NCI-H460 (cell line): ENCODE measurements at places on chromosomes 1 and 21. TPM values are rescaled to one million over a fixed set of nuclear protein-coding genes. Genes with fewer than 3 reads are reported as not detected.

DNA sequence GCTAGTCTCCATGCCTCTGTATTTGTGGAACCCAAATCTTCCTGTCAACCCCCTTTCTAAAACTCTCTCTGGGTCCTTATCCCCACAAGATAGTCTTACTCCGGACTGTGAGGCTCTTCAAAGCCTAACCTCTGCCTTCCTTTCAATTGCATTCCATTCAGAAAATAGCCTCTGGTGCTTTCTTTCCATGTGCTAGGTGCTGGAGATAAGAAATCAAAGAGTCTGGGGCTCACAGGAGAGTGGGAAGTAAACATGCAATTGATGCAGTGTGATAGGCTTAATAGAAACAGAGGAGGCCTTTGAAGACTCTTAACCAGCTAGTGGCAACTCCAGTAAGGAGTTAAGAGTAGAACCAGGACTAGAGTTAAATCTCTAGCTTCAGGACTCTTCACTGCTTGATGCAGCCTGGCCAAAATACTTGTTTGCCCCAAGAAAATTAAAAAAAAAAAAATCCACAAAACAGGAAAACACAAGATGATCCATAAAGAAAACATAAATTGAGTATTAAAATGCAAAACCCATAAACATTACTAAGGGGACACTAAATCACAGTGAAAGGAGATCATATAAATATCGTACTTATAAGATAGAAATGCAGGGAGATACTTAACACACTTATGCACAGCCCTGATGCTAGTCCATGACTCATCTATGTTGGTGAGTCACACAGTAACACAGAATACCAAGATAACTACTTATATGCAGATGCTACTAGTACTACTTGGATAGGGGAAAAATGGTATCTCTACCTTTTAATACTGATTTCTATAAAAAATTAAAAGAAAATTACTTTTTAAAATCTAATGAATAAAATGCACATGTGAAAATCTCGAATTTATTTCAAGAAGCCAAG, 341.5 kb downstream of the KCNH1 start:
- DNase-seq = no peak

- DNase-seq = no peak
These were observed 9.5 kb downstream of the CD5L start for GRCh38 chr1:157831968-157832626.

DNA sequence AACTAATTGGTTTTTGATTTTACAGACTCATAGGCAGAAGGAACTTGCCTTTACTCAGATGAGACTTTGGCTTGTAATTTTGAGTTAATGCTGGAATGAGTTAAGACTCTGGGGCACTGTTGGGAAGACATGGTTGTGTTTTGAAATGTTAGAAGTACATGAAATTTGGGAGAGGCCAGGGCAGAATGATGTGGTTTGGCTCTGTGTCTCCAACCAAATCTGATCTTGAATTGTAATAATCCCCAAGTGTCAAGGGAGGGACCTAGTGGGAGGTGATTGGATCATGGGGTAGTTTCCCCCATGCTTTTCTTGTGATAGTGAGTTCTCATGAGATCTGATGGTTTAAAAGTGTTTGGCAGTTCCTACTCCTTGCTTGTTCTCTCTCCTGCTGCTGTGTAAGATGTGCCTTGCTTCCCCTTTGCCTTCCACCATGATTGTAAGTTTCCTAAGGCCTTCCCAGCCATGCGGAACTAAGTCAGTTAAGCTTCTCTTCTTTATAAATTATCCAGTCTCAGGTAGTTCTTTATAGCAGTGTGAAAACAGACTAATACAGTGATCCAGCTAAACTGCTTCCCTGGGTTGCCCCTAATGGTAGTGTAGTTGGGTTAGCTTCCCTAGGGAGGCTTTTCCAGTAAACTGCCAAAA, 10.2 kb downstream of the CPT2 start:
- DNase-seq = no peak

The CD34 gene
- total RNA-seq = not detected in 2 replicates

DNA sequence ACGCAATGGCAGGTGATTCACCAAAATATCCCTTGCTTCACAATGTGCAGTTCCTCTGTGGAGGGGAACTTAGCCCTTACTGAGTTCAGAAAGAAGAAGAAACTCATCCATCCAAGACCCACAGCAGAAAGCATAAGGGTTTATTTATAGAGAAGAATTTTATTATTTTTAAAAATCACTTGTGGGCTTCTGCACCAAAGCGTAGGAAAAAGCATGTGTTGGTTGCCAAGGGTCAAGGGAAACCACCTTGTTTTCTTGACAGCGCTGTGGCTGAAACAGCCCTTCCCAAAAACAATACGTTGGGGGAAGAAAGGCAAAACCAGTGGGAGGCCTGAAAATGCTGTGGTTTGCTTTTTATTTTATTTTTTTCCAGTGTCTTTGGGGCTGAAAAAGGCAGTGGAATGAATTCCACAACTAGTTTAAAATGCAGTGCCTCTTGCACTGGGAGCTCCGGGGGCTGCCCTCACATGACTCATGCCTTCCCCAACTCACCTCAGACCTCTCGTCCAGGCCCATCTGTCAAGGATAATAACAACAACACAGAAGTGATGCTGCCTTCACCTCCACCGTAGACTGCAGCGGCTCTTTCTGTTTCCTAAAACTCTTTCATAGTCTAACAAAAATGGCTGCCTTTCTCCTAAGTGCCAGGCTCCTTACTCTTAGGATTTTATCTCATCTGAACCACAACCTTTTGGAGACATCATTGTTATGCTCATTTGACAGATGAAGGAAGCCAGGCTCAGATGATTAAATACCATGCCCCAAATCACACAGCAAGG, 224.2 kb upstream of the JUN start:
- no peak for DNase-seq

The HIVEP3 gene
- total RNA-seq = 0.17 and 0.20 TPM in 2 replicates

DNA sequence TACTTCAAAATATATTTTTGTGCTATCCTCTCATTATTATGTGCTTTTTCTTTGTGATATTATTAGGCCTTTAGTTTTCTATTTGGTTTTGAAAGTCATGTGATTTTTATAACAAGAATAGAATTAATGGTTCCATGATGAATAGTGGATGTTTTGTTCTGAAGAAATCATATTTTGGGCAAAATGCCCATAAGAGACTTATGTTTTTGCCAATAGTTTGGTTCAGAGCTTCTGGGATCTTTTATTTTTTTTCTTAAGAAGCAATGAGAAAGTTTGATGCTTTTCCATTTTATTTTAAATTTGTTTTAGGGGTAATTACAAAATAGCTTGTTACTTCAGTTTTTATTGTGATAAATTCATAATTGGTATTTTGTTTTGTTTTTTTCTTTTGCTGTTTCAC, 49.8 kb downstream of the LYPLAL1 start:
- DNase-seq = no peak

DNA sequence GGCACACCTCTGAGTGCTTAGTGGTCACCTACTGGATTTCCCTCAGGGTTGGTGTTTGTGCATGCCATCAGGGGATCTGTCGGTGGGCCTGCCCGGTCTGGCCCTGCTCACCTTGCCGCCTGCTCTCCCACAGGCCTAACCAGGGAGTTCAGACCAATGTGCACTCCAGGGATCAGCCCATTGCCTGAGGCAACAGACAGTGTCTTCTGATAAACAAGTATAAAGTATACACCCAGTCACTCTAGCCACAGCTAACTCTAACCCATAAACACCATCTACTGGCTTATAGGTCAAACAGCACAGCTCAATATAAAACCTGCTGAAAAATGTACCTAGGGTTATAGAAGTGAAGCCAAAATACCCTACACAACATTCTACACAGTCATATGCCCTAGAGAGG, 1300.0 kb downstream of the PLA2G4A start:
- DNase-seq = peak; percentile 5

GRCh38 chr1:76138217-76138616, 63.7 kb downstream of the ST6GALNAC3 start:
- DNase-seq = no peak

GRCh38 chr1:160007577-160008200, 24.1 kb downstream of the PIGM start:
- DNase-seq = peak; percentile 55

GRCh38 chr1:23018661-23019093, 591 bp upstream of the KDM1A start:
- no peak for DNase-seq

The SPRR5 gene
- total RNA-seq = not detected in 2 replicates

DNA sequence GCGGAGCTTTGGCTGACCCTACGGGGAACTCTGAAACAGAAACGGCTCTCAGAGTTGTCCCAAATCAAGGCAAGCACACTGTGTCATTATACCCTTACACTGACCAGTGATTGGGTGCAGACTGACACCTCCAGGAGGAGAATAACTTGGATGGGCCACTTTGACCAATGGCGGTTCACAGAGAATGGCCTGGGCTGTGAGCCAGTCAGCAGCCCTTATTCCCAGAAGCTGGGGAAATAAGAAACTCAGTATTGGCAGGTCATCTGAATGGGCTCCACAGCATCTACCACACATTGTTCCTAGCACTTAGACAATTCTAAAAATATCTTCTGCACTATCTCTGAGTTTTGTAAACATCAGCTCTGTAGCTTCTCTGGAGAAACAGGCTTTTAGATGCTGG, 265.2 kb downstream of the ADGRL2 start:
- DNase-seq = no peak

The PLEKHA6 gene
- 0.07 and 0.14 TPM in 2 replicates for total RNA-seq

DNA sequence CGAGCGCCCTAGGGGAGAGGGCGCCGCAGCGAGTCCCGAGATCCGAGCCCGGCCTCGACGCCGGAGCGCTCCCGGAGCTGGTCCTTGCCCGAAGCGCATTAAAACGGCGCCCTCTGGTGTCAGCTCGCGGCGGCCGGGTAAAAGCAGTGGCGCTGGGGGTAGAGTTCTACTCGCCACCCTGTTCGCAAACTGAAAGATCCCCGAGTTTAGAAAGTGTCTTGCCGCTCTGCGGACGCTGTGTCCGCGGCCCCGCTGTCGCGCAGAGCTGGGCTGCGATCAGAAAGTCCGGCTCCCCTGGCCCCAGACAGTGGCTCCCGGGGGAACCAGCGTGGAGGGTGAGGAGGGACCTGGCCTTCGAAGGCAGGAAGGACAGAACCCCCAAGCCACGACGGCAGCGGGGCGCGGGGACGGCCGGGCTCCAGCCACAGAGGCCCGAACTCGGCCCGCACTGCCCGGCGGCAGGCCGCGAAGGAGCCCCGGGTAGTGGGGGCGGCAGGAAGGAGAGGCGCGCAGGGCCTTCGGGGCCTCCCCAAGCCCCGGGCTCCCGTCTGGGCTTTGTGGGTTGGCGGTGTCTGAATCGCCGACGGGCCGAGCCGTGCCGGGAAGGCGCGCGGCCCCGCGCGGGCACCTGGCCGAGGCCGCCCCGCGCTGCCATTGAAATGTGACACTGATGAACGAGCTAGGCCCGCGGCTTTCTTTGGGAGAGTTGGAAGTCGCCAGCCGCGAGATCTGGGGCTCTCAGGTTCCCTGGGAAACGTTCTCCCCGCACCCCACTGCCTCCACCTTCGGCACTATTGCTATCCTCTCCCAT, 39.1 kb upstream of the NFIA start:
- peak; percentile 65 for DNase-seq

DNA sequence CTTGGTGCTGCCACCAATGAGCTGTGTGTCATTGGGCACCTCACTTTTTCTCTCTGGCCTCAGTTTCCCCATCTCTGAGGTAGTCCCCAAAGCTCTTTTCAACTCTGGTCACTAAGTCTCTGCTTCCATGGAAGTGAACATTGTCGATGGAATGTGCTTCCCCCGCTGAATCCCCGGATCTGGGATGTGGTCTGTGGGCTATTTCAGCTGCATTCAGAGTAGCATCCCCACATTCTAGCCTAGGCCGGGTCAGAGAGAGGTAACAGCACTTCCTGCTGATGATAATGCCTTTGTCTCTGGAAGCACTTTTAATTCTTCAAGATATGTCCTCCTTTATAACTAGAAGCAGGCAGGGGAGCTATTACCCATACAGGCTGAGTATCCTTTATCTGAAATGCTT, 29.8 kb downstream of the RASSF5 start:
- DNase-seq = no peak

DNA sequence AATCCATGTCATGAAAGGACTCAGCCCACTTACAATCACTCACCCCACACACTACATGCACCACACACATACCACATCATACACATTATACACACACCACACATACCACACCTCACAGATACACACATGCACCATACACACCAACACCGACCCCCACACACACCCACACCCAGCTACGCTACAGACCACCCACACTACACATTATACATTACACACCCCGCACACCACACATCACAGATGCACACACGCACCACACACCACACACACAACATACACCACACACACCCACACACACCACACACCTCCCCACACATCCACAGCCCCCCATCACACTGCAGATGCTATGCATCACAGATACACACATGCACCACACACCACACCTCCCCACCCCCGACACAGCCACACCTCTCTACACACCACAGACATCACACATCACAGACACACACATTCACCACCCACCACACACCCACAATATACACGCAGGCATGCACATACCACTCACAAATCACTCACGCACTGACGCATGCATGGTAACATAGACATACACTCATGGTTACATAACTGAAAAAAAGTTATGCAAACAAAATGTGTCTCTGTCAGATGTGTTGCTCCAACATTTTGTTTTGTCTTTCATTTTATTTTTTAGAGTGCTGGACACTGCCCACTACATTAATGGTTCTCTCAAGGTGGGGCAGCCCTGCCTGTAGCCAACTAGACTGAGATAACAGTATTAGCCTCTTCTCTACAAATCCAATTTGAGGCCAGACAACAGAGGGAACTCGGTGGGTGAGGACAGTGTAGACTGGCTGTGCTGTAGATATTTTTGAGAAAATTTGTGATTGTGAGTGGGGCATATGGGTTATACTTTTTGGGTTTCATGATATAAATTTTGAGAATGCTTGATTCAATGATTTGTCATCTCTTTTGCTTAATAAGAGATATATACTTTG, 15.2 kb upstream of the PGBD2 start:
- no peak for DNase-seq

GRCh38 chr1:67582625-67583461, 102.2 kb upstream of the GADD45A start:
- no peak for DNase-seq

GRCh38 chr21:34243562-34243961, 120.2 kb upstream of the KCNE2 start:
- peak; percentile 1 for DNase-seq

GRCh38 chr1:50766688-50767087, 193.4 kb downstream of the FAF1 start:
- no peak for DNase-seq

GRCh38 chr1:156658496-156658895, 16.6 kb downstream of the BCAN start:
- no peak for DNase-seq

The RIPPLY3 gene
- total RNA-seq = 0.20 TPM in 2 replicates
